HuH-7.5 (cell line): ENCODE measurements at places on chromosomes 1 and 21.

DNA sequence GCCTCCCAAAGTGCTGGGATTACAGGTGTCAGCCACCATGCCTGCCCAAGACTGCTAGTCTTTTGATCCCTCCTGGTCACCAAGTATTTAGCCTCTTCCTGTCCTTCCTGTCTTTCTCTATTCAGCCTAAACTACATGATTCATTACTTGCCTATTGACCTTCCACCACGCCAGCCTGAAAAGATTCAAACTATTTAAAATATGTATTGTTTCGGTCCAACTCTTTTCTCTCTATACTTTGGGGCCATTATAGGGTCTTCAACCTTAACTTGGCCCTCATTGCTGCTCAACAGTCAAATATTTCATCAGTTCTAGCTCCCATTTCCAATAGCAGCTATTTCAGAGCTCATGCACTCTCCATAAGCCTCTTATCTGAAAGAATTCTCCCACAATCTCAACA, 153.0 kb downstream of the TNFSF18 start:
- no peak for DNase-seq

GRCh38 chr1:151476083-151476482, 16.8 kb upstream of the POGZ start:
- DNase-seq = no peak

DNA sequence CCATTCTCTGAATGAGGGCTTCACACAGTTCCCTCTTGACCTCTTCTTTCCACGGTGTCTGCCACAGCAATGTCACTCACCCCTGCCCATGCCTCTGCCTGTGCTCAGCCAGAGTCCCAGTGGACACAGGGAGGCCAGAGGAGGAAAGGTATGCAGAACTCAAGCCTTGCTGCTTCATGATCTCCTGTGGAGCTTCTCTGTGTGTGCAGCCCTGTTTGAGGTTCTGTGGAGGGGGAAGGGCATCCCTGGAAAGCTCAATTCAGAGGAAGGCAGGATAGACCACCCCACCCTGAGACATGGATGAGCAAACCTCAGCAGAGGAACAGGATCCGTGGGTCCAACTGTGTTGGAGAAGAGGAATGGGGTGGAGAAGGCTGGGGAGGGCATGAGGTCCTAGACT, 2.0 kb downstream of the HCN3 start:
- DNase-seq = no peak

DNA sequence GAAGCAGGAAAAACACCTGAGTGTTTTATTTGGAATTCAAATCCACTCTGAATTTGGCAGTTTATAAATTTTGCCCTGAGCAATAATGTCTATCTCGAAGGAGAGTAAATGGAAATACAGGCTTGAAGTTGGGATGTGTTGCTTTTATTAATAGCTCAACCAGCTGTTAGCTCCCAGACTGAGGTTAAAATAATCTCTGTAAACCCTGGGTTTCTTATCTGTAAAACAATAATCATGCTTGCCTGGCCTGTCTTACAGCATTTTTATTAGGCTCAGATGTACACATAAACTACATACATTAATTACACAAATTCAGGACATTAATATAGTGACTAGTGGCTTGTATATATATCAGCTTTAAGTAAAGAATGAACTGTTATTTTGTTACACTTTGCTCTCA, 148.5 kb downstream of the GALNT2 start:
- no peak for DNase-seq

- no peak for DNase-seq
These were observed 21.1 kb downstream of the SNAP47 start for GRCh38 chr1:227756172-227756959.

- DNase-seq = no peak
These were observed 173.0 kb upstream of the LYPLAL1 start for GRCh38 chr1:219000631-219001030.

- DNase-seq = no peak
These were observed 2.2 kb upstream of the BCL9 start for GRCh38 chr1:147539122-147539575.

- DNase-seq = peak; percentile 66
These were observed 4.7 kb downstream of the SORT1 start for GRCh38 chr1:109392788-109393616.

DNA sequence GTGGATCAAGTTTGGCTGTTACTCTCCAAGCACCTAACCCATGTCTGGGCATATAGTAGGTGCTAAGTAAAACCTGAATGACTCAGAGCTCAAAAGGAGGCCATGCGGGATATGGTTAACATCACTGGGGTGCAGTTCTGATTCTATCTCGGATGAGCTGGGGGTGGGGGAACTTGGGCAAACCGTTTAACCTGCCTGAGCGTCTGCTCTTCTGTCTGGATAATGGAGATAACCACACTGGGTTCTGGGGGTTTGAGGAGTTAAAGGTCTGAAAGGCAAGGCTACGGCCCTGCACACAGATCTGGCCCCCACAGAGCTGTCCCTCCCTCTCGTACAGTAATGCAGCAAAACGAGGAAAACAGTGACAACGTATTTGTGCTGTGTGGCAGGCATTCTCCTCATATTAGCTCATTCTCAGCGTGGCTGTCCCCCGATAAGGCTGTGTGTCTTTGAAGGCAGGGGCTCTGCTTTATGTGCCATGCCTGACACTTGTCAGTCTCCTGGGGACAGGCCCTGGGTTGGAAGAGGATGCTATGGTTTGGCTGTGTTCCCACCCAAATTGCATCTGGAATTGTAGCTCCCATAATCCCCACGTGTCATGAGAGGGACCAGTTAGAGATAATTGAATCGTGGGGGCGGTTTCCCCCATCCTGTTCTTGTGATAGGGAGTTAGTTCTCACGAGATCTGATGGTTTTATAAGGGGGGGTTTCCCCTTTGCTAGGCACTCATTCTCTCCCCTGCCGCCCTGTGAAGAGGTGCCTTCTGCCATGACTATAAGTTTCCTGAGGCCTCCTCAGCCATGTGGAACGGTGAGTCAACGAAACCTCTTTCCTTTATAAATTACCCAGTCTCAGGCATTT, 6.8 kb upstream of the ALDH4A1 start:
- DNase-seq = no peak

DNA sequence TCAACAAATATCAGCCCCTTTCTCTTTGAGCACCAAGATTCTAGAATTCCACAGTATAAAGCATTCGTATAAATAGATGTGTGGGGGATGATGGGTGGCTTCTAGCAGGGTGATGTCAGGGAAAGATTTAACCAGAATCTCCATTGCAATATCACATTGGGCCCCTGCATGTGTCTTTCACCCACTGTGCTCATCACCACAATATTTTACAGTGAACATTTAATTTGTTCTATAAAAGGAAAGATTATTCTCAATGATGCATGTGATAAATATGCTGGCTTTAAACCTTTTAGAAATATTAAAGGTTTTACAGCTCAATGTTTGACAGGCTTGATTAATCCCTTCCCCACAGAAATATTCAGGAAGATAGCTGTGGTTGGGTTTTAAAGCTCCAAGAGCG, 457.8 kb upstream of the DAB1 start:
- DNase-seq = no peak

DNA sequence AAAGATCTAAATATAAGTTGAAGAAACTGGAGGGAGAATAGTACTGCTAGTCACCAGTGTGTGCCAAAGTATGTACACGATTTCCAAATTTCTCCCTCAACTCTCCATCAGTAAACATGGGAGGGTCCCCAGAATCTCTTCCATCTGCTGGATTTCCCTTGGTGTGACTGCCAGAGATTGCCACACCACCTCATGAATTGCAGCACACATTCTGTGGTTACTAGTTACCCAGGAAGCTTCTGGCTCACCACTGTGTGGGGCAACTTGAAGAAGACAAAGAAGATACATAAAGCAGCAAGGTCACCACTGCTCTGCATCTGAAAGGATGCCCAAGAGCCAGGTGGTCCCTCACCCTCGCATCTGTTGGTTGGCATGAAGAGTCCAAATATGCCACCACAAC, 191.7 kb upstream of the ESRRG start:
- DNase-seq = no peak

DNA sequence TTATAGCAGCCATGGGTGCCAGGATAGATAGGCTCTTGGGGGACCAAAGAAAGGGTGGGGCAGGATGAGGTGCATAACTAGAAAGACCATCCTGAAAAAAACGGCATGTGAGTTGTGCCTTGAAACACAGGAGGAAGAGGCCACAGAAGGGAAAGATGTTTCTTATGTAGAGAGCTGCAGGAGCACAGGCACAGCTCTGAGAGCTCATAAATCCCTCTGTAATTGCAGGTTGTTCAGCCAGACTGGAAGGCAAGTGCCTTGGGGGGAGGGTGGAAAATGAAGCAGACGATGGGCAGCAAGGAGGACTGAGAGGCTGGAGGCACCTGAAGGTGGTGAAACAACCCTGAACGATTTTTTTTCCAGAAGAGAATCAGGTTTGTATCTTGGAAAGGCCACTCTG, 170.7 kb downstream of the NR5A2 start:
- no peak for DNase-seq

- DNase-seq = no peak
These were observed 96.7 kb upstream of the IGSF21 start for GRCh38 chr1:18010945-18011344.

DNA sequence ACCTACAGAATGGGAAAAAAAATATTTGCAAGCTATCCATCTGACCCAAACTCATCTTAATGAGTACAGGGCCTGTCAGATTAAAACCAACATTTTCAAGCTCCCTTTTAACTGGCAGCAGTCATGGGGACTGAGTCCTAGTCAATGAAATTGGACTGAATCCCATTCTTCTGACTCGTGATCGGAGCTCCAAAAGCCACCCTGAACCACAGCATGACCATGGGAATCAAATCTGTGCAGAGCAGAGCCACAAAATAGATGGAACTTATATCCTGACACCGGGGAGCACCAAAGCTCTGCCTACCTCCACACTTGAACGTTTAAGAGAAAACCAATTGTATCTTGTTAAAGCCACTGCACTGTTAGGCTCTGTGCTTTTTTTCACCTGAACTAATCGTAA, 5.0 kb upstream of the RWDD3 start:
- DNase-seq = no peak

- no peak for DNase-seq
These were observed 60.6 kb downstream of the NAV1 start for GRCh38 chr1:201599548-201599947.

DNA sequence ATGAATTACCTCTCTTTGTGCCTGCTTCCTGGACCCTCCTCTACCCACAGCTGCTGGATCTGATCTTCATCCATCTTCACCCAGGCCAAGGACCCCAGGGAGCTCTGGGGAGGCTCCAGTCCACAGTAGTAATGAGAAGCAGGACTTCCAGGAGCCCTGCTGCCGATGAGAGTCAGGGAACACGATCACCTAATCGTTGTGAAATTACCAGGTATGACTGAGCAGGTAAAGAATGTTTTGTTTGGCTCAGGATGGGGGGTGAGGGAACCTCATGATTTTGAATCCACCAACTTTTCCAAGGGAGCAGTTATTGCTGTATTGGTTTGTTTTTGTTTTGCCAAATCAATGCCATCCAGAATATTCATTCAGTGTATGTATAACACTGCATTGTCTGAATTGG, 454.0 kb downstream of the PLPP3 start:
- no peak for DNase-seq

DNA sequence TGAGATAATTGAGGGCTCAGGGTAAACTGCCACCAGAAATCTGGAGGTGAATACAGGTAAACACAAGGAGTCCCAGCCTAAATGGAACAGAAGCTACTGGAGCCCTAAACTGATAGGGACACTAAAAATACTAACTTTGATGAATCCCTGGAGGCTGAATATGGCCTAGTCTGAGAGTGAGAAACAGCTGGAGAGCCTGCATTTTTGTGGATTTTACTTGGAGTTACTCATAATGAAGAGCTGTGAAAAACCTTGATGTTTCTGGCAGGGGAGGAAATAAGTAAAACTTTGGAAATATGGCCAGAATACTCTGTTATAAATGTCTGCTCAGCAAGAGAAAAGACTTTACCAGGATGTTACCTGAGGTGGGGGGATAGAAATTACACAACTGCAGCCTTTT, 164.4 kb downstream of the LIPI start:
- no peak for DNase-seq

GRCh38 chr1:203901581-203901980, 40.2 kb downstream of the SNRPE start:
- no peak for DNase-seq

GRCh38 chr1:167726008-167726407, 4.2 kb downstream of the MPZL1 start:
- DNase-seq = no peak

GRCh38 chr1:19647643-19648042, 3.5 kb downstream of the NBL1 start:
- no peak for DNase-seq

- no peak for DNase-seq
These were observed 13.2 kb downstream of the IFNLR1 start for GRCh38 chr1:24173638-24174575.

DNA sequence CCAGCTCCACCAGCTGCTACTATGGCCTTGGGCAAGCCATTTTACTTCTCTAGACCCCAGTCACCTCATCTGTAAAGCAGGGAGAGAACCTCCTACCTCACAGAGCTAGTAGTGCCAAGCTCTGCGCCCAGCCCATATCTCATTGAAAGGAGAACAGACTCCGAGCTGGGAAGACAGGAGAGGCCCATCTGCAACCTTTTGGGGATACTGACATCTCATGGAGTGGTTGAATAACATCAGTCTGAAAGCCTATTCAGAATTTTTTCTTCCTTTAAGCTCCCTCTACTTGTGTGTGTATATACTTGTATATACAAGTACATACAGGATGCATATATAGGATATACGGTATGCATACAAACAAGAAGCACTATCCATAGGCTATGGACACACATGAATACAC, 279.5 kb upstream of the POU3F1 start:
- no peak for DNase-seq

GRCh38 chr1:53589043-53589887, 130.1 kb downstream of the DMRTB1 start:
- no peak for DNase-seq

GRCh38 chr1:209619696-209620486, 32.3 kb downstream of the LAMB3 start:
- DNase-seq = no peak

GRCh38 chr1:79585801-79586200, 579.3 kb upstream of the ADGRL4 start:
- DNase-seq = no peak

GRCh38 chr1:243667591-243667990, 182.5 kb downstream of the AKT3 start:
- no peak for DNase-seq

- no peak for DNase-seq
These were observed 49.1 kb downstream of the CAMTA1 start for GRCh38 chr1:6834366-6834765.

GRCh38 chr1:6700853-6701436, 671 bp downstream of the DNAJC11 start:
- no peak for DNase-seq
